ENCODE measurements at places on chromosomes 4 and X.

GRCh38 chr4:95129821-95130311, 372.1 kb downstream of the BMPR1B start:
- DNase-seq: peak; percentile 64

DNA sequence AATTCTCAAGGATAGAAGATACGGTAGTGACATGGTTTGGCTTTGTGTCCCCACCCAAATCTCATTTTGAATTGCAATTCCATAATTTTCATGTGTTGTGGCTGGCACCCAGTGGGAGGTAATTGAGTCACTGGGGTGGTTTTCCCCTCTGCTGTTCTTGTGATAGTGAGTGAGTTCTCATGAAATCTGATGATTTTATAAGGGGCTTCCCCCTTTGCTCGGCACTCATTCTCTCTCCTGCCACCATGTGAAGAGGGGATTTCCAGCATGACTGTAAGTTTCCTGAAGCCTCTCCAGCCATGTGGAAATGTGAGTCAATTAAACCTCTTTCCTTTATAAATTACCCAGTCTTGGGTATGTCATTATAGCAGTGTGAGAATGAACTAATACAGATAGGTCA, 8.5 kb upstream of the SPANXN4 start:
- DNase-seq: no peak

DNA sequence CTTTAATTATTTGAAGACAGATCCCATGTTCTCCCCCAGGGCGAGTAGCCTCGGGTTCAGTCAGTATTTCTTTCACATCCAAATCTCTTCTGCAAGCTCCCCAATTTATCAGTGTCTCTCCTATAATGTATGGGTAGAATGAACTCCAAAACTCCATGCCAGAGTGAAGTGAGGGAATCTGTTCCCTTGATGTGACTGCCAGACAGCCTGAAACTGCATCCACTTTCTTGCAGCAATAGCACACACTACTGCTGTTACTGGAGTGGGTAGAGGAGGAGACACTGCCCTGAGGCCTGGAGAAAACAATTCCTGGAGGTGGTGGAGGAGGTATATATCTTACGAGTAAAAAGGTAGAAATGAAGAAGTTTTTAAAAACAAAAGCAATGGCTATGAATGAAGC, 11.0 kb downstream of the LNX1 start:
- DNase-seq: no peak

GRCh38 chrX:9133426-9133825, 99.5 kb upstream of the FAM9B start:
- DNase-seq: peak; percentile 5

- DNase-seq: peak; percentile 63
Observed at GRCh38 chrX:74133156-74133796, 170.7 kb upstream of the ZCCHC13 start.

- no peak for DNase-seq
Observed at GRCh38 chr4:101699441-101700124, 90.9 kb upstream of the BANK1 start.

- peak; percentile 73 for DNase-seq
Observed at GRCh38 chr4:147578051-147578476, 39.1 kb upstream of the TMEM184C start.

GRCh38 chr4:16199093-16199492, 27.2 kb downstream of the TAPT1 start:
- DNase-seq: peak; percentile 12

- no peak for DNase-seq
Observed at GRCh38 chr4:41070516-41071281, 143.6 kb downstream of the APBB2 start.

GRCh38 chrX:35726176-35726575, 72.0 kb upstream of the MAGEB16 start:
- DNase-seq: no peak

Data from hepatic stellate cell (primary cell).